ENCODE measurements at places on chromosomes 12 and 14.

DNA sequence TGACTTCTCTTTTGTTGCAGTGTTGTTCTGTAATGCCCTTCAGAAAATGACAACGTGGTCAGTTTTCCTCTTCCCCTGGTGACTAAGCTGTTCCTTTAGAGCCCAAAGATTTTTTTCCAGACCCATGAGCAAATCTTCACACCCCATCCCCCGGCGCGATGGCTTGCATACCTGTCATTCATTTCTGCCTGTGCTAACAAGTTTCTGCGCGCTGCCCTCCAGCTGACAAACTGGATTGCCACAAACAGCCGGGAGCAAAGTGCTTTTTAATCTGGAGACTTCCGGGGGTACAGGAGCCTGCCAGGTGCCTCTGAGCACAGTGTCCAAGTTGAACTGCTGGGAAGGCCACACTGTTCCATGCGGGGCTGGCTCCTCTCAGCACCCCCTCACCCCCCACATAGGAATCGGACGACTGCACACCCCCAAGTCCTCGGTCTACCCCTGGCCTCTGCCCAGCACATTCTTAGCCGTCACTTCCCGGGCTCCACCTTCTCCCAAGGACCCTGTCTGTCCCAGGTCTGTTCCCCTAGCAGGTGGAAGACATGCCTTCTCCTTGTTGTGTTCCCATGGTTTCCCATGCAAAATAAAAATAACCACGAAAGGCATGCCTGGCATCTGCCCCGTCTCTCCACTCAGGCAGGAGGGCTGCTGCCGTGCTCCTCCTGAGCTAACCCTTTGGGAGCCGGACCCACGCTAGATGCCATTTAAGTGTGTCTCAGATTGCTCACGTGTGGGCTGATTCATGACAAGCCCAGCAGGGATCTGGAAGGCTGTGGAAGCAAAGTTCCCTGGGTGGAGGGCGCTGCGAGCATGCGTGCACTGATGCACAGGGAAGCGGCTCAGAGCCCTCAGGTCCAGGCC, 14.1 kb downstream of the RILPL1 start:
- peaks cover 6% of the 10 kb centered on the region for H3K4me1 ChIP-seq
- no peak overlapping the region for H3K27ac ChIP-seq
- no peaks in the 10 kb centered on the region for H3K27me3 ChIP-seq

- H3K27ac ChIP-seq: peak overlapping the region; percentile 99
- peak; percentile 90 for DNase-seq
Observed at GRCh38 chr12:49130151-49131050, 794 bp downstream of the TUBA1B start.

DNA sequence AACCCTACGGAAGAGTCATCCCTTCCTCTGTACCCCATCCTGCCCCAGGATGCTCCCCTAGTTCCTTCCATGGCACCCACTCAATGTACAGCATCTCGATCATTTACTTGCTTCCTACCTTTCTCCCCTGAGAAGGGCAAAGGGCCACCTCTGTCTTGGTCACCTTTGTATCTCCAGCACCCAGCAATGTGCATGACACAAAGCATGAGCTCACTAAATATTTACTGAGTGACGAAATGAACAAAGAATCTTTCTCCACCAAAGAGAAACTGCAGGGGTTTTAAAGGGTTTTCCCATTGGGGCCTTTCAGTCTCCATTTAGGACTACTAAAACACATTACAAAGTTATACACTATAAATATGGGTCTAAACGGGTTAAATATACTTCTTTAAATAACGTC, 30.6 kb downstream of the ATG14 start:
- no peak overlapping the region for H3K4me3 ChIP-seq
- peaks cover 34% of the 10 kb centered on the region for H3K36me3 ChIP-seq
- no peaks in the 10 kb centered on the region for H3K4me1 ChIP-seq
- H3K27me3 ChIP-seq: no peaks in the 10 kb centered on the region
- no peak for DNase-seq

- H3K4me1 ChIP-seq: peaks cover 7% of the 10 kb centered on the region
- no peak for DNase-seq
- H3K4me3 ChIP-seq: no peak overlapping the region
- peaks cover 17% of the 10 kb centered on the region for H3K36me3 ChIP-seq
Observed at GRCh38 chr14:90883197-90883596, 67.0 kb upstream of the TTC7B start.

DNA sequence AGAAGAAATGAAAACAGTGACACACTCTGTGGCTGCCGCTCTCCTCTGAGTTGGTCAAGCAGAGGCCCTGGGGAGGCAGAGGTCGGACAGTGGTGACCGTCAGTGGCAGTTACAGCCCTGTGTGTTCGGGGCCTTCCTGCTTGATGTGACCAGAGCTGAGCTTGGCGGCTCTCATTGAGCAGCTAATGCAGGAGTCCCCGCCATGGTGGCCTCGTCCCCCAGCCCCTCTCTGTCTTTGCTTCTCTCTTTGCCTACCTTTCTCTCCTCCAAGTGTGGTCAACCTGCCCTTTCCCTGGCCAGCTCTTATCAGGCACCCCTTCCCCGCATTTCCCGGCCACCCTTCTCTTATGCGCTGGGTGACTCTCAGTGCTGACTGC, 362.8 kb downstream of the CACNA1C start:
- H3K4me1 ChIP-seq: peaks cover 54% of the 10 kb centered on the region
- peak overlapping the region; percentile 88 for H3K27ac ChIP-seq
- no peaks in the 10 kb centered on the region for H3K36me3 ChIP-seq
- H3K27me3 ChIP-seq: no peaks in the 10 kb centered on the region

- H3K4me1 ChIP-seq: peaks cover 2% of the 10 kb centered on the region
- no peaks in the 10 kb centered on the region for H3K36me3 ChIP-seq
- no peak overlapping the region for H3K27ac ChIP-seq
- H3K27me3 ChIP-seq: no peaks in the 10 kb centered on the region
Observed at GRCh38 chr14:103904493-103905107, 23.7 kb upstream of the TDRD9 start.

DNA sequence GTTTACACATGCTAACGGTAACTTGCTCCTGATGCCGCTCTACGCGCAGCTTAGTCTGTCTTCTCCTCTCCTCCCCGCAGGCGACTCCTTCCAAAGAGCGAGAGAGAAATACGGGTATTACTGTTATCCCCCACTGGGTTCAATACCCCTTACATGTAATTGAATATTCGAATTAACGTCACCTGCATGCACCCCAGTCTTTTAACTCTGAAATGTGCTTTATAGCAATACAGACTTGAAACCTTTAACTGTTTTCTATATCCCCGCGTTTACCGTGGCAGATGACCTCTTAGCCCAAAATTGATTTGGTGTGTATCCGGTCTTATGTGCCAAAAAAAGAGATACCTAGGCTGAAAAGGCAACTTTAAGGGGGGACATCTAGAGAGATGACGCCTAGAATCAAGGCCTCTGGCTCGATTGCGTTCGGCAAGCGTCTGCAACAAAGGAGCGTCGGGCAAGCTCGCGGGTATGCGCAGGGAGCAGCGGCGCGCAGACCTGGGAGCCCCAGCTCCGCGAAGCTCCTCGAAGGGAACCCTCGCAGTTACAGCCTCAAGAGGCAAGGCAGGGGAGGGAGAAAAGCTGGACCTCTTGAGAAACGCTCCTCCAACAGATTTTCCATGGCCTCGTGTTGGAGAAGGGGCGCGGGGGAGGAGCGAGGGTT, 6.8 kb upstream of the FOXG1 start:
- no peaks in the 10 kb centered on the region for H3K36me3 ChIP-seq
- H3K27ac ChIP-seq: no peak overlapping the region
- H3K4me1 ChIP-seq: peaks cover 66% of the 10 kb centered on the region
- DNase-seq: peak; percentile 35
- peaks cover 100% of the 10 kb centered on the region for H3K27me3 ChIP-seq
- H3K4me3 ChIP-seq: peak overlapping the region; percentile 61

DNA sequence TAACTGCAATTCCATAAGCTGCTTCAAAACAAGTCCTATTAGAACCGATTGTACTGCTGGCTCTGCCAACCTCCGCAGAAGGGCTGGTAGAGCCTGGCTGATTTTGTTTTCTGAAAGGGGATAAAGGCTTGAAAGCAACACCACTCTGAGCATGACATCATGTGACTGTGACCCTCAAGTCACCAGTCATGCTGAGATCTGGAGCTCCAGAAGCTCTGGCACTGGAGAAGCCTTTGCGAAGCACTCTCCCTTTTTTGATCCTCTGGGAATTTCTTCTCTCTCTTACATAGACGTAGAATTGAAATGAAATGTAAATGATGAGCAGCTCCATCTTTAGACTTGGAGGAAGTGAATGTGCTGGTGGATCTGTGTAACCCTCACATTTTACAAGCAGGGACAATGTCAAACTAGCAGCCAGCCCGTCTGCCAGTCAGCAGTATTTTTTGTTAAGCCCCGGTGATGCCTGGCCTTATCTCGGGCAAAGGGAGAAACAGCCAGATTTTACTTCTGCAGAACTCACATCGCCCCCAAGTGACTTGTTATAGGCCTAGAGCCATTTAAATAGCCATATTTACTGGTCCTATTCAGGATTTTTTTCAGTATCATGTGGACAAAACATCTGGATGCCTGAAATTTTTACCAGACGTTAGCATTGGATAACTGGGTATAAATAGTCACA, 112.1 kb upstream of the NPAS3 start:
- H3K27me3 ChIP-seq: no peaks in the 10 kb centered on the region
- no peaks in the 10 kb centered on the region for H3K36me3 ChIP-seq
- DNase-seq: peak; percentile 17
- H3K27ac ChIP-seq: no peak overlapping the region
- H3K4me1 ChIP-seq: peaks cover 11% of the 10 kb centered on the region

GRCh38 chr12:107236824-107237511, 143.6 kb upstream of the CRY1 start:
- H3K27me3 ChIP-seq: no peaks in the 10 kb centered on the region
- H3K27ac ChIP-seq: peak overlapping the region; percentile 59
- no peaks in the 10 kb centered on the region for H3K36me3 ChIP-seq

DNA sequence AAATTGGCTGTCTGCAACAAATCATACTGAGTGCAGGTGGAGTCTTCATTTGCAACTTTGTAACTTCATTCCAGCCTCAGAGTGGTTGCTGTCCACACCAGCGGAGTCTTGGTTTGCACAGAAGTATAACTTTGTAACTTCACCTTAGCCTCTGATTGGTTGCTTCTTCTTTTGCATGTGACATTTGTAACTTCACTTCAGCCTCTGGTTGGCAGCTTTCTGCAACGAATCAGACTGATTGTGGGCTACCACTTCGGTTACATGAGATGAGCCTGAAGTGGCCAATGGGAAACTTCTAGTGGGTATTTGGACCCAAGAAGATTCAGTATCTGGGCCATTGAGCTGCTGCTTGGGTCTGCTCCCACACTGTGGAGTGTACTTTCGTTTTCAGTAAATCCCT, 17.8 kb downstream of the RASSF8 start:
- DNase-seq: no peak
- no peaks in the 10 kb centered on the region for H3K27me3 ChIP-seq
- H3K27ac ChIP-seq: no peak overlapping the region
- peaks cover 54% of the 10 kb centered on the region for H3K4me1 ChIP-seq
- no peak overlapping the region for H3K4me3 ChIP-seq
- no peaks in the 10 kb centered on the region for H3K36me3 ChIP-seq

GRCh38 chr12:51683763-51684357, 92.8 kb downstream of the SCN8A start:
- no peak overlapping the region for H3K27ac ChIP-seq
- DNase-seq: no peak
- no peak overlapping the region for H3K4me3 ChIP-seq
- H3K27me3 ChIP-seq: no peaks in the 10 kb centered on the region
- peaks cover 25% of the 10 kb centered on the region for H3K4me1 ChIP-seq
- H3K36me3 ChIP-seq: no peaks in the 10 kb centered on the region

- no peak overlapping the region for H3K27ac ChIP-seq
- peaks cover 6% of the 10 kb centered on the region for H3K4me1 ChIP-seq
- DNase-seq: no peak
- no peaks in the 10 kb centered on the region for H3K27me3 ChIP-seq
- no peak overlapping the region for H3K4me3 ChIP-seq
- peaks cover 25% of the 10 kb centered on the region for H3K36me3 ChIP-seq
Observed at GRCh38 chr12:26790645-26790994, 42.4 kb downstream of the ITPR2 start.

- peaks cover 18% of the 10 kb centered on the region for H3K27me3 ChIP-seq
- H3K4me3 ChIP-seq: no peak overlapping the region
- peaks cover 83% of the 10 kb centered on the region for H3K36me3 ChIP-seq
- no peak for DNase-seq
- H3K4me1 ChIP-seq: no peaks in the 10 kb centered on the region
Observed at GRCh38 chr12:126337556-126338441, 1272.6 kb downstream of the AACS start.

DNA sequence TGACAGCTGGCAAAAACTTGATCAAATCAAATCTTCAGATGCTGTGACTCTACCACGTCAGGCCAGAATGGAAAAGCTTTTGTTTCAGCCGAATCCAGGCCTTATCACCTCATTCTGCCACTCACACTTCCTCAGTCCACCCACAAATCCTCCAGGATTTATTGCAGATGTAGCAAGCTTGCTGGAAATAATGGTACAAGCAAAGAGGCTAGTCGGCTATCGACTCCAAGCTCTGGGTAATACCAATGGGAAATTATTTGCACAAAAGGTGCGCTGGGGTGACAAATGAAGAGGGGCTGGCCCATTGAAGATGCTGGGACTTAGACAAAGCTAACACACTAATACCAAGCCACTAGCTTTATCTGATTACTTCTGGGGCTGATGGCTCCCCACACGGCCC, 250.5 kb downstream of the ASCL1 start:
- no peak overlapping the region for H3K27ac ChIP-seq
- no peak for DNase-seq
- H3K4me1 ChIP-seq: no peaks in the 10 kb centered on the region
- no peaks in the 10 kb centered on the region for H3K27me3 ChIP-seq

- H3K27me3 ChIP-seq: no peaks in the 10 kb centered on the region
- DNase-seq: no peak
- H3K4me1 ChIP-seq: peaks cover 29% of the 10 kb centered on the region
- peaks cover 10% of the 10 kb centered on the region for H3K36me3 ChIP-seq
Observed at GRCh38 chr12:108181095-108181454, 52.0 kb downstream of the WSCD2 start.

DNA sequence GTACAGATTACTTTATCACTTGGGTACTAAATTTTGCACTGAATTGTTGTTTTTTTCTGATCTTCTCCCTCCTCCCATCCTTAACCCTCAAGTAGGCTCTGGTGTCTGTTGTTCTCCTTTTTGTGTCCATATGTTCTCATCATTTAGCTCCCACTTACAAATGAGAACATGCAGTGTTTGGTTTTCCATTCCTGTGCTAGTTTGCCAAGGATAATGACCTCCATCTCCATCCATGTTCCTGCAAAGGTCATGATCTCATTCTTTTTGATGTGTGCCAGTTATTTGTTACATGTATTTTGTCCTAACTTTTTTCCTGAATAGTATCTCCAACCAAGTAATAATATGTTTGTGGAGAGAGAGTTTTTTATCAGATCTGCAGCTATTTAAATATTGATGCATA, 44.2 kb downstream of the A2M start:
- H3K27ac ChIP-seq: no peak overlapping the region
- no peak overlapping the region for H3K4me3 ChIP-seq
- no peaks in the 10 kb centered on the region for H3K4me1 ChIP-seq

GRCh38 chr12:67327466-67327865, 58.3 kb downstream of the CAND1 start:
- H3K27me3 ChIP-seq: no peaks in the 10 kb centered on the region
- H3K4me3 ChIP-seq: no peak overlapping the region
- H3K36me3 ChIP-seq: peaks cover 16% of the 10 kb centered on the region
- DNase-seq: no peak

All from WTC11 (cell line).